Erythroblast (primary cell): ENCODE measurements at places on chromosomes 11 and 22.
A peak's percentile ranks its signal among the peaks of the same experiment; 100 is the strongest.

- no peak for DNase-seq
These were observed 278.1 kb downstream of the SWAP70 start for GRCh38 chr11:9941991-9942390.

DNA sequence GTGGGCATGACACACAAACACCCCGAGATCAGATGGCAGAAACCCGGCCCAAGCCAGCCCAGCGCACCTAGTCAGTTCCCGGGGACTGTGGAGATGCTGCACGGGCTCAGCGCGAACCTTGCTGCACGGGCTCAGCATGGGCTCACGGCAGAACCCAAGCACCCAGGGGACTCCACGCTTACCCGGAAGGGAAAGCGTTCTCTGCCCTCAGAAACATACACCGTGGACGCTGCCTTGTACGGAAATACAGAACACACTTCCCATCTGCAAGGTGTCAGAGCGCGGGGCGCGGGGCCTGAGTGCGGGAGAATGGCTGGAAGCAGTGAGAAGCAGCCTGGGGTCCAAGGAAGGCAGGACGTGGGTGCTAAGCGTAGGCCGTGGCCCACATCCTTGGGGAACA, 319.9 kb downstream of the NTM start:
- DNase-seq: no peak

GRCh38 chr11:131118247-131118646, 202.0 kb upstream of the SNX19 start:
- no peak for DNase-seq

DNA sequence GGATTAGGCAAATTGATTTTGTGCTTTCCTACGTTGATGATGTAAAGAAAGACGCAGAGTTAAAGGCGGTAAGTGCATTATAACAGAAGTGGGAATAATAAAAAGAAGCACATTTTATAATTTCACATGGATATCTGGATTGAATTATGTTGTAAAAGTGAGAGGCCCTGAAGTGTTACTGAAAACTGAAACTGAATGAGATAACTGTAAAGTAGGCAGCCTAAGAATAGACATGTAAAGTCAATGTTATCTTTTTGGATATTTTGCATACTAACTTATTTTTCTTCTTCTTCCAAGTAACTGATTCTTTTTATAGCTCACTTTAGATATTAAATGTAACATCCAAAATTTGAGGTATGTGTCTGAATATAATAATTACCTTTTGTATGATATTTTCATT, 28.3 kb downstream of the ANO5 start:
- DNase-seq: no peak

DNA sequence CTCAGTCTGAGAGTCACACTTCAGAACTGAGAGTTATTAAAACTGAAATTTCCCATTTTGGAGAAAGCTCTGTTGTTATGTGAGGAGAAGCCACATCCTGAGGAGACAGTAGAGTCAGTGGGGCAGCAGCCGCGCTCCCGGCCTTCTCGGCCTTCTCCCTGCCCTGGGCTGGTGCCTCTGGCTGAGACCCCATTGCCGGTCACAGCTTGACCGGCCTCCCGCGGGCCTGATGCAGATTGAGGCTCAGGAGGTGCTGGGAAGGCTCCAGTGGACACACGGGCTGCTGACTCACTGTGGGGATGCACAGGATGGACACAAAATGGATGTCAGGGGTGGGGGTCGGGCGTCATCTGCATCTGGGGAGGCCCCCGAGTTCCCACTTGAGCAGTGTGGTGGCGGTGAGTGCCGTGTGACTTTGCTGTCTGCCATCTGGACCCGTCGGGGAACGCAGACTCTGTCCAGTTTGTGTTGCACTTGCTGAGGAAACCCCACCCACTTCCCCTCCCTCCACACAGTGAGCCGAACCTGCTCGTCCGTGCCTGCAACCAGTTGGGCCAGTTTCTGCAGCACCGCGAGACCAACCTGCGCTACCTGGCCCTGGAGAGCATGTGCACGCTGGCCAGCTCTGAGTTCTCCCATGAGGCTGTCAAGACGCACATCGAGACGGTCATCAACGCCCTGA, 50.1 kb downstream of the MUC6 start:
- DNase-seq: no peak

DNA sequence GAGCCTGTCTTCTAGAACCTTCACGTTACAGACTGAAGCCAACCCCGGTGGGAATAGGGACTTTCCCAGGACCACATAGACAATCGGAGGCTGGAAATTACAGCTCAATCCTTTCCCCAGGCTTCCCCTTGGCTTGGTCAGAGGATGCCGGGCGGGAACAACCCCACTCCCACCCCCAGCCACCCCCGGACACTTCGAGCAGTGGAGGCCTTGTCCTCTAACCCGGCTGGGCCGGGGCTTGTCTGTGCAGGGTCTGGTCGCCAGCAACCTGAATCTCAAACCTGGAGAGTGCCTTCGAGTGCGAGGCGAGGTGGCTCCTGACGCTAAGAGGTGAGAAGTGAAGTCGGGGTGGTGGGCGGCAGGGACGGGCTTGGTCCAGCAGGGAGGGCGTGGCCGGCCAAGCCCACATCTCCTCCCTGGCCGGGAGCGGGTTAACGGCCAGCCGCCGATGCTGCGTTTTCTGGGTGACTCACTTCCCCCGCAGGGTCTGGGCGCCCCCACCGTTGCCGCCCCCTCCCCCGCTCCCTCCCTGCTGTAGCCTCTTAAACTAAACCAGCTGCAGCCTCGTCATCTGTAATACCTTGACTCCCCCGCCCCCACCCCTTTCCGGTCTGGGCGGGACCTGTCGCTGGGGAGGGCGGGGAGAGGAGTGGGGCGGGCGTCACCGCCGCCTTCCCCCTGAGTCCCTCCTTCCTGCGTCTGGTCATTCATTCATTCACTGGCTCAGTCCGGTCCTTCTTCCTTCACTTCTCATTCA, 1.5 kb downstream of the LGALS1 start:
- DNase-seq: peak; percentile 84

DNA sequence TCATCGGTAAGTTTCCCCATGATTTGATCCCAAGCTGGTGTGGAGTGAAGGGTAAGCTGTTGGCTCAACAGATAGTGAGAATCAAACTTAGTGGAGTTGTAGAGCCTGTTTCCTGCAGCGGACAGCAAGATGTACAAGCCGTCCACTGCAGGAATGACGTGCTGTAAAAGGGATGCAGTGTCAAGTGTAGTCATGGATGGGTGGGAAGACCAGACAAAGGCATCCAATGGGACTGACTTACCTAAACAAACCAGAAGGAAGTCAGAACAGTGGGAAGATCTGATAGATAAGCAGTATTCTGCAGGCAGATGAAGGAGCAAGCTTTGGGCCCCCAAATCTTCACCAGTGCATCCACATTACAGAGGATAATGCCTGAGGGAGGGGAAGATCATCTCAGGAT, 8.8 kb downstream of the ZBTB16 start:
- DNase-seq: no peak

GRCh38 chr22:42258126-42258525, 12.3 kb downstream of the TCF20 start:
- DNase-seq: no peak

DNA sequence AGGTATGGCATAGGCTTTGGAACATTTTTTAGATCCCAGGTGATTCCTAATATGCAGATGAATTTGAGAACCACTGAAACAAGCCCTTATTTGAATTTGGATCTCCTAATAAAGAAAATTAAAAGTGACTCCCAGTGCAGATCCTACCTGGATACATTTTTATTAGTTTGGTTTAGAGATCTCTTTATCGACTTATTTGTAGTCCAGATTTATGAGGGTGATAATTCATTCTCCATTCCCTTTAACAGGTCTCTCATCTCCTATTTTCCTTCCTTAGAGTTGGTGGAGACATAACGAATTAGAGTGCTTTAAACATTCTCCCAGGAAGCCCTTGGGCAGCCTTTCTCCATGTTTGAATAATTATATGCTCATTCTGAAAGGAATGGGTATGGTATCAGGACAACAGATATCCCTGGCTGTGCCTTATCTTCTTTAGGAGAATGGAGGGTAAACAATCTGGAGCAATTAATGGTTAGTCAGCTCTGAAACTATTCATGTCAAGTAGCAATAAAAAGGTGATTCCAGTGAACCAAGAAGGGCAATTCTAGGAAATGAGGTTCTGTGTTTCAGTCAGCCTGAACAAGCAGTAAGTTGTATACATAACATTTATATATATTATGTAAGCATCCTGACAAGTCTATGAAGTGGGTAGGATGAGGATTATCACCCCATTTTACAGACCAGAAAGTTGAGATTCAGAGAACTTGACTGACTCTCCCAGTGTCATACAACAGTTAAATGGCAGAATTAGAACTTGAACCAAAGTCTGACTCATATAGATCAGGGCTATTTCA, 53.9 kb upstream of the RCE1 start:
- DNase-seq: no peak

GRCh38 chr11:36333897-36334296, 37.8 kb downstream of the PRR5L start:
- DNase-seq: peak; percentile 27

- no peak for DNase-seq
These were observed 59.4 kb downstream of the KCNA4 start for GRCh38 chr11:29957431-29957830.

GRCh38 chr22:17121233-17122195, at the start of gene TMEM121B:
Gene TMEM121B (minus strand): TSS chr22:17121360. CDS start chr22:17121127, 233 bp downstream.
- no peak for DNase-seq

DNA sequence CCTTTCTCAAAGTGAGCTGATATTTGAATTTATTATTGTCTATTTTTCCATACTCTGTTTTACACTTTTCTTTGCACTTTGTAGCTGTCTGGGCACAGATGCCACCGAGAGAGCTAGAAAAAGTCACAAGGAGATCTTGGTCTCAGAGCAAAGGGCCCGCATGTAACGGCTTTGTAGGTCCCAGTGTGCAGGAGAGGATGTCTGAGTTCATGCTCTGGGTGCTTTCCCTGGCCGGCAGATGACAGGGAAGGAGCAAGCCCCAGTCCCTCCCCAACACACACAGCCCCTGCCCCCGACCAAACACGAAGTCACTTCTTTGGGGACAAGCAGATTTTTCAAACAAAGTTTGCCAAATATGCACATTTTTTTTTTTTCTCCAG, 55.8 kb downstream of the SMIM38 start:
- DNase-seq: no peak

DNA sequence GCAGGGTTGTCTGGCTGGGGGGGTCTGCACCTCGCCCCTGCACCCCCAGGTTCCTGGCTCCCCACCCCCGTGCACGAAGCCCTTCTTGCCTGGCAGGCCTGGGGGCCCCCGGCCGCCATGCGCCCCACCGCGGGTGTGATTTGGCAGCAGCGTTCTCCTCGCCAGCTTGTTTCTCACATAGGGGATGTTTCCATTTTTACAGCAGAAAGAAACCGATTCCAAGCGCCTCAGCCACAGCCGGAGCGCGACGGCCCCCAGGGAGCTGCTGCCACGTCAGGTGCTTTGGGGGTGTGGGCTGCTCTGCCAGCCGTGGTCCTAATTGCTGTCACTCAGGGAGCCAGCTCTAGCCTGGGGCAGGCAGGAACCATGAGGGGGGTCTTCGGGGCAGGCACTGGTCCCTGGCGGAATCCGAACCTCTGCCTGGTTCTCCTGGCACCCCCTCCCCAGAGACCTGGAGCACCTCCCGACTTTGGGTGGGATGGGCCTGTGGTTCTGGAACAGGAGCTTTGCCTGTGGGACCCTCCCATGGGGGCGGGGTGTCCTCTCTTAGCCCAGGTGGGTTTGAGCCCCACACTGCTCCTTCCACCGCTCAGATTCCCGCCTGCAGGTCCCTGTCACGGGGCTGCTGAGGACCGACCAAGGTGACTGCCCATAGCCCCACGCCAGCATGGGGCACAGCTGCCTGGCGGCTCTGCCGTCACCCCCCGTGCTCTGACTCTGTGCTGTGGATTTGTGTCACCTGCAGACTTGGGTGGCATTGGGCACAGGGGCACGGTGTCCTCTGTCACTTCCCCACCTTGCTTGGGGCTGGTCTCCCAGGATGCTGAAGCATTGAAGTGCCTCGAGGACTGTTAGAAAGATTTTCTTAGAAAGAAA, 54.0 kb downstream of the RTN4R start:
- no peak for DNase-seq

DNA sequence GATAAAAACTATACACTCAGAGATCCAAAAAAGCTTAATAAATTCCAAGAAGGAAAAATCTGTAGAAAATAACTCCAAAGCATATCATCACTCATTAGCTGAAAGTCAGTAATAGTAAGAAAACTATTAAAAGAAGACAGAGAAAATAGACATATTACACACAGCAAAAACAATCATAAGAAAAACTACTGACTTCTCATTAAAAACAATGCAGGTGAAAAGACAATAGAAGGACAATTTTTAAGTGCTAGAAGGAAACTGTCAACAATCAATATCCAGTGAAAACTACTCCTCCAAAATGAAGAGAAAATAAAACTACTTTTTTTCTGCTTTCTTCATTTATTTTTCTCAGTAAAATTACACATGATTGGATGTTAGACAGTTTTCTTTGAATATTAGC, 56.5 kb downstream of the BLID start:
- DNase-seq: no peak

- DNase-seq: no peak
These were observed 156.9 kb upstream of the SNX19 start for GRCh38 chr11:131073167-131073566.

GRCh38 chr11:132068556-132068955, 698.1 kb downstream of the NTM start:
- no peak for DNase-seq

DNA sequence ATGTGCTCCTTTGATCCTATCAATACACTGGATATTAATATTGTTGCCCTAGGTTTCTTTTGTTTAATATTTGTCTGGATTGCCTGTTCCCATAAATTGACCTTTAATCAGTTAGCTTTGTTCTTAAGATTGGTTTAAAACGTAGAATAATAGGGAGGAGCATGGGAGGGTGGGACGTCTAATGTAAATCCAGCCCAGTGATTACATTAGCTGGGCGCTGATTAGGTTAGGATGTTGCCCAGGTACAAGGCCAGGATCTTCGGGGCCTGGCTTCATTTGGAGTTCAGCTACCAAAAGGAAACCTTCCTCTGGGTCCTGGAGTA, at the start of gene SRSF8:
SRSF8 (plus strand) TSS at position 204 of the 323 bp plus-strand sequence. CDS start 308 bp downstream, outside the sequence.
- no peak for DNase-seq

DNA sequence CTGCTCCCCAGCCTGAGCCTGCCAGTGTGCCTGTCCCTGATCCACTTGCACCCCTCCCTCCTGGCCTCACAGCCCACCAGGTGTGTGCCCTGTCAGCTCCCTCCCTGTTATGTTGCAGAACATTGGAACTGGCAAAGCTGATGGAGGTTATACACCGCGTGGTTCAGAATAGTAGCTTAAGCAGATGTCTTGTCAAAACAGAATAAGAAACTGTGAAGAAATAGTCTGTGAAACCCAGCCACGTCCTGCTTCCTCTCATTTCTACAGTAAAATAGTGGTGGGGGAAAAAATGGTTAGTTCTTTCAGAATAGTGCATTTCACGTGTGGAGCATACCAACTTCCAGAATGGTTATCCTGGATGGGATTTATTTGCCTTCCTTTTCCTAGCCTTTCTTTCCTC, 161.2 kb upstream of the NAV2 start:
- no peak for DNase-seq

GRCh38 chr22:44192098-44192815, 11.5 kb downstream of the PARVG start:
- DNase-seq: peak; percentile 59
